ENCODE measurements at places on chromosomes 12 and 14.

DNA sequence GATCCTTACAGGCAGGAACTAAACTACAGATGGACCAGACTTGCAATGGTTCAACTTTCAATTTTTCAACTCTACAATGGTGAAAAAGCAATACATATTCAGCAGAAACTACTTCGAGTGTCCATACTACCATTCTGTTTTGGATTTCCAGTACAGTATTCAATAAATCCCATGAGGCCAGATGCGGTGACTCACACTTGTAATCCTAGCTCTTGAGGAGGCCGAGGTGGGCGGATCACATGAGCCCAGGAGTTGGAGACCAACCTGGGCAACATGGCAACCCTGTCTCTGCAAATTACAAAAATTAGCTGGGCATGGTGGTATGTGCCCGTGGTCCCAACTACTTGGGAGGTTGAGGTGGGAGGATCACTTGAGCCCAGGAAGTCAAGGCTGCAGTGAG, 336.1 kb downstream of the MED13L start:
- no peak for DNase-seq

GRCh38 chr12:82507686-82508085, 149.4 kb downstream of the METTL25 start:
- DNase-seq = no peak

GRCh38 chr12:2494486-2495192, 300.1 kb upstream of the FKBP4 start:
- DNase-seq = no peak

DNA sequence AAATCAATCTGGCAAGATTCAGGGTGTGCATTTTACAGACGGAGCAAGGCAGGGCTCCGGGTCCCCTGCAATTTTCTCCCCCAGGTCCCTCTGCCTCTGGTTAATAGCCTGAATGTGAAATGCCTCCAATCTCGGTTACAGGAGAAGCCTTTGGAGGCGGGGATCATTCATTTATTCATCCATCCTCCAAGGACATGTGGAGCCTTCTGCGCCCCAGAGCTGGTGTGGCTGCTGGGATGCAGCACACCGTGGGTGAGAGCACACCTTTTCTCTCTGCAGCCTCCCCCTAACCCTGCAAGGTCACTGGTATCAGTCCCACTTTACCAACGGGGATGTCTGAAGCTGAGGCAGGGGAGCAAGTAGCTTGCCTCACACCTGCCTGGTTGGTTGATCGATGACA, 35.4 kb downstream of the CMKLR1 start:
- DNase-seq = no peak

GRCh38 chr12:89538897-89539296, 13.1 kb upstream of the POC1B start:
- DNase-seq = no peak

DNA sequence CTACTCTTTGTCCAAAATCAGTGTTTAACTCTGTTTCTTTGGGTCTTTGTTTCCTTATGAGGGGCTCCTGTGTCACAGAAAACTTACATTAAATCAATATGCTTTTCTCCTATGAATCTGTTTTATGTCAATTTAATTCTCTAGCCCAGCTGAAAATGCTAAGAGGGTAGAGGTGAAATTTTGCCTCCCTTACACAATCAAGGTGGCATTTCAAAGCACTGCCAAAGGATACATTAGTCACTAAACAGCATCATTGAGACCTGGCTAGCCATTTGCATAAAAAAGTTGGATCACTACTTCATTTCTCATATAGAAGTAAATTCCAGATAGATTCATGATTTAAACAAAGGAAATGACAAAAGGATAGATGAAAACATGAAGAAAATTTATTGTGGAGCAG, 12.1 kb downstream of the TCL1B start:
- no peak for DNase-seq

DNA sequence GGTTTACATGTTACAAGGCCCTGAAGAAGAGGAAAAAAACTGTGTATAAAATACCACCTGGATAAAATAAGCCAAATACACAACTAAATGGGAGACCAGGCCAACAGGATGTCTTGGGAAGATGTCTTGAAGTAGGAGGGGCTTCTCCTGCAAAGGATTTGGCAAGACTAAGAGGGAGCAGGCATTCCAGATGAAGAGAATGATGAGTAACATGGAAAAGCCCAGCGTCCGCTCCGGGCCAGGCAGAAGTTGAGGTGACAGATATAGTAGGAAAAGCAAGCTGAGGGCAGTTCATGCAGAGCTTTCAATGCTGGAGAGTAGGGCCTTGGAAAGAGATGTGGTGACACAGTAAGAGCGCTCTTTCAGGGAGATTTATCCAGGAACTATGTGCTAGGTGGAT, 16.1 kb upstream of the EIF4B start:
- no peak for DNase-seq

- DNase-seq = peak; percentile 28
Observed at GRCh38 chr14:59028476-59029202, 159.8 kb upstream of the DAAM1 start.

GRCh38 chr12:122866950-122867607, 28.8 kb downstream of the VPS37B start:
- DNase-seq = no peak

DNA sequence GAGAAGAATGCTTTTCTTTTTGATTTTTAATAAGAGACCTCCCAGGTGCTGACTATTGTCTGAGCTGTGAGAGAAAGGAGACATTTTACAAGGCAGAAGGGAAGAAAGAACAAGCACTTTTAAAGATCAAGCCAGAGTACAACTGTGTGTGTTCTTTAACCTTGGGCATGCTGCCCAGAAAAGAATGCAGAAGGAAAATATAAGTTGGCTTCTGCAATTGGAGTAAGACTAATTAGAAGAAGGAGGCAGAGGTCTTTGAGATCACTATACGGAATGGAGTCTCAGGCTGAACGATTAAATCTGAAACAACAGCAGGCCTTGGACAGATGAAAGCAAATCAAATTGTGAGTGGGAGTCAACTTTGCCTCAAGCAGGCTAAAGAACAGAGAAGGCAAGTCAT, 230.5 kb downstream of the ATP23 start:
- DNase-seq = no peak

DNA sequence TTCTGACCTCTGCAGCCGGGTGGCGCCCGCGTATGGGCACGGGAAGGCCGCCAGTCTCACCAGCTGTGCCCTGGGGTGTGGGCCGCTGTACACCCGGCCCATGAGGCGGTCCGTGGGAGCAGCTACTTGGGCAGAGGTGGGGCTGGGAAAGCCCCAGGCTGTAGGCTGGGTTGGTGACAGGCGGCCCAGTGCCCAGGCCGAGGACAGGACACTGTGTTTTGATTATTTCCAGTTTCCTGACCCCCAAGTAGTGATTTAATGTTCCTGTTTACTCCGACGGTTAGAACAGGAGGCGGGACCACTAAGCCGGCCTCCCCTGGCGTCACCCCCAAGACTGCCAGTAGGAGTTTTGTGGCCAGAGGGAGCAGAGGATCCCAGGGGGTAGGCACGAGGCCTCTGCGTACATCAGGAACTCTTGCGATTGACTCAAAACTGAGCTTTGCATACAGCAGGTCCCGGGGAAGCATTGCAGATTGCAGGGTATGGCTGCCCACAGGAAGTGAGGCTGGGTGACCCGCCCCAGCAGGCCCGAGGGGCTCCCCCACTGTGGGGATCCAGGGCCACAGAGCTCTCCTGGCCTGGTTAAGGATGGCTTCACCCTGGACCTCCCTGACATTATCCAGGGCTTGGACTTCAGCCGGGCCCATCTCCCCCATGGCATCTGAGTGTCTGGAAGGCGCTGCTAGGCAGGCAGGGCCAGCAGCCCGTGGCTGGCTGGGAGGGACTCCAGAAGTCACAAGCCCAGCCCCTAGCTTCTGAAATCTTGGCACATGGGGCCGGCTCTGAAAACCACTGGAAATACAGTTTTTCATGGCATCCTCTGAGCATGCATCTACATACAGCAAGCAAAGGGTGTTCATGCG, 42.5 kb upstream of the DIO3 start:
- no peak for DNase-seq

DNA sequence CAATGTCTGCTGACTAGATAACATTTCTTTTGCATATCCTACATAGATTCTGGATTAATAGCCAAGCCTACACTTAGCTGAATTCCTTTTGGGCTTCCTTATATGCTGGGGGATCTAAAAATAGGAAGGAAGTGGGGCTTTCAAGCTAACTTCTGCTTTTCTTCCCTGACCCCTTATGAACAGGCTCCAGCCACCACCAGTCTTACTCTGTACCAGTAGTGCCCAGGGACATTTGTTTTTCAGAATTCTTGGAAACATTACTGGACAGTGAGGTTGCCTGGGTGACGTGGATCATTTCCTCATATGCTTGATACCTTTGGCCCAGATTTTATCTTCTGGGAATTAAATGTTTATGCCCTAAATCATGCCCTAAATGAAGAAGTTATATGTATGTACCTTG, 55.9 kb upstream of the SRRM4 start:
- DNase-seq = no peak

GRCh38 chr14:65496178-65496993, 83.9 kb downstream of the FUT8 start:
- no peak for DNase-seq

DNA sequence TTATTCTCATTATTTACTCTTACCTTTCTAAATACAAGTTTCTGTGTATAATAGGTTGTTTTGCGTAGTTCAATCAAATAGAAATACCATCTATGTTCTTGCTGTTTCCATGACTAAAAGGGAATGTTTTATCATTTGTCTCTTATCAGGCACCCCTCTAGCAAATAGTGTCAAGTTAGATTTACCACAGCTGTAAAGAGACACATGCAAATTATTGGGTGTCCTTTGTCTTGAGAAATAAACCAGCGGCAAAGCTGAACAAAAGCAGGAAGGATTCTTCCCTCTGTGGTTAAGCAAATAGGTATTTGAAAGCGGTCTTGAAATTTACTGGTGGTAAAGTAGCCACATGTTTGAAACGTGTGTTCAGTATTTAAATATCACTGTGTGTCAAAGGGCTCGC, 405.9 kb downstream of the TMTC2 start:
- DNase-seq = no peak

- DNase-seq = no peak
Observed at GRCh38 chr12:93022603-93023340, 93.7 kb upstream of the EEA1 start.

- DNase-seq = no peak
Observed at GRCh38 chr12:113991224-113992044, 25.3 kb upstream of the RBM19 start.

DNA sequence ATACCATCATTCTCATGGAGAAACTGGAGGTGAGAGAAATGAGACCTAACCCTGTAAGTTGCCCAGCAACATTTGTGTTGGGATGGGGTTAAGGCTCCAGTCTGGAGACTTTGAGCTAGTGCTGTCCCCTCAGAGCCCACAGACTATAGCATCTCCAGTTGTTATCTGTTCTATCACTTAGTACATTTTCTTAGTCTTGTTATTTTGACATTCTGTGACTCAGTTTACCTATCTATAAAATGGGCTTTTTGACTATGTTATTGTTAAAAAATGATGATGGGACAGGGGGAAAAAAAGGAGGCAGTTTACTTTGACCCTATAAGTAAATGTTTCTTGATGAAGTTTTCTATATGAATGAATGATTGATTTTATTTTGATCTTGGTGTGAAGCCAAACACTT, 45.8 kb upstream of the PTCSC3 start:
- no peak for DNase-seq

GRCh38 chr12:62934239-62934798, 631 bp downstream of the PPM1H start:
- DNase-seq = peak; percentile 21

DNA sequence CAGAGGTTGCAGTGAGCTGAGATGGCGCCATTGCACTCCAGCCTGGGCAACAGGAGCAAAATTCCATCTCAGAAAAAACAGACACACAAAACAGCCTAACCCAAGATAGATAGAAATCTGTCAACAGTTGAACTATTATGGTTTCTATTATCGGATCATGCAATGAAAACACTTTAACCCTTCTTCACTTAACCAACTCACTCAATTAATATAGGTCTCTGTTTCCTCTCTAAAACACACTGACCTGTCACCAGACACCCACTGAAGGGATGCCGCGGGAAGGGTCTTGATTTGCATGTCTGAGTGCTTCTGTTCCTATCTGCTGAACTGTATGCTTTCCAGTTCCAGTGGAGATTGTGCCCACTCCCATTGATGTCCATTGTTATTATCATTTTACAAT, 38.0 kb upstream of the NUDT4 start:
- DNase-seq = no peak

- DNase-seq = no peak
Observed at GRCh38 chr12:116977465-116978380, 67.0 kb downstream of the FBXW8 start.

- DNase-seq = no peak
Observed at GRCh38 chr12:18171571-18171970, 81.6 kb upstream of the RERGL start.

DNA sequence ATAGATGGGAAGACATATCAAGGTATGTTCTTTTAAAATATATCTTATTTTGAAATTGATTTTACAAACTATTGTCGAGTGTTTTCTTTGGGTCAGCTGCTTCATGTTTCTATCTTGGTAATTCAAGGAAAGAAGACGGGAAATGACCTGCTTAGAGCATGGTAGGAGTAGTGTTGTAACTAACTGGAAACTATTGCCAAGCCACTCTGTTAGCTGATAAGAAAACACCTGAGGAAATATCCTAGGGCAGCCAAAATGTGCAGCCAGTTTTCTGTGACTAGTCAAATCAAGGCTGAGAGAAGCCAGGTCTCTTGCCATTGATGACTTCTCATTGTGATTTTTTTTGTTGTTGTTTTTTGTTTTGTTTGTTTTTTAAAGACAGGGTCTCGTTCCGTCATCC, 30.2 kb downstream of the METAP2 start:
- DNase-seq = no peak

GRCh38 chr14:34223373-34224148, 238.5 kb downstream of the SPTSSA start:
- no peak for DNase-seq

DNA sequence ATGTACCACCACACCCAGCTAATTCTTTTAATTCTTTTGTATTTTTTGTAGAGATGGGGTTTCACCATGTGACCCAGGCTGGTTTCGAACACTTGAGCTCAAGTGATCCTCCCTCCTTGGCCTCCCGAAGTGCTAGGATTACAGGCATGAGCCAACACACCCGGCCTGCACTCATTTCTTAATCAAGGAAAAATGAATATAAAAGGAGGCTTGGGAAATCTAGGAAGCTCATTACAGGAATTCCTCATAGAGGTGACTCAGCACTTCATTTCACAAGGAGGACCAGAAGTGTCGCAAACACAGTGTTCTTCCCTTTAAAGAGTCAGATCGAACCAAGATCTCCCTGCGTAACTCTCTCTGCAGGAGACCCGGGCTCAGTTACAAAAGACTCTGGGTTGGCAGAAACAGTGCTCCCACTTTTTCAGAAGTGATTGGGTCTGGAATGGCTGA, 30.3 kb downstream of the NFKBIA start:
- DNase-seq = no peak

DNA sequence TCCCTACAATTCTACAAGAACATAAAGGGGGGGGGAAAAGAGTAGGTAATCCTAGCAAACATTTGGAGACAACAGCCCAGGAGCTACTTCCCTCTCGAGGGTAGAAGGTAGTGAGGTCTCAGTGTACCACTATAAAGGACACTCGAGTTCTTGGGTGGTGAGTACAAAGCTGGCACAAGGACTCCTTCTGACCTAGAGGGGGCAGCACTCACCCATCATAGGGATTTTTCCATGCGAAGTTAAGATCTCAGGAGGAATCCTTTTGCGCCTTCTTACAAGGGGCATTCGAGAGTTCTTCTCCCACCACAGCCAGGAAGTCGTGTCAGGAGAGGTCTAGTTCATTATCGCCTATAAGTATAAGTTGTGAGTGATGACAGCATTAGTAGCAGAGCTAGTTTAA, 200.2 kb upstream of the RBM19 start:
- no peak for DNase-seq
